ENCODE measurements at places on chromosomes 16 and 17. TPM values are rescaled to one million over a fixed set of nuclear protein-coding genes. Genes with fewer than 3 reads are reported as not detected.
A peak's percentile ranks its signal among the peaks of the same experiment; 100 is the strongest.

The SLC5A10 gene
- 0.16 TPM for polyA plus RNA-seq

The BICDL2 gene
- polyA plus RNA-seq: not detected

The CETP gene
- 5.3 TPM for polyA plus RNA-seq

The GRN gene
- 218 TPM for polyA plus RNA-seq

The INCA1 gene
- polyA plus RNA-seq: 5.0 TPM

The TRPV3 gene
- 1.2 TPM for polyA plus RNA-seq

The IRX5 gene
- polyA plus RNA-seq: 1.6 TPM

The BRICD5 gene
- 6.2 TPM for polyA plus RNA-seq

DNA sequence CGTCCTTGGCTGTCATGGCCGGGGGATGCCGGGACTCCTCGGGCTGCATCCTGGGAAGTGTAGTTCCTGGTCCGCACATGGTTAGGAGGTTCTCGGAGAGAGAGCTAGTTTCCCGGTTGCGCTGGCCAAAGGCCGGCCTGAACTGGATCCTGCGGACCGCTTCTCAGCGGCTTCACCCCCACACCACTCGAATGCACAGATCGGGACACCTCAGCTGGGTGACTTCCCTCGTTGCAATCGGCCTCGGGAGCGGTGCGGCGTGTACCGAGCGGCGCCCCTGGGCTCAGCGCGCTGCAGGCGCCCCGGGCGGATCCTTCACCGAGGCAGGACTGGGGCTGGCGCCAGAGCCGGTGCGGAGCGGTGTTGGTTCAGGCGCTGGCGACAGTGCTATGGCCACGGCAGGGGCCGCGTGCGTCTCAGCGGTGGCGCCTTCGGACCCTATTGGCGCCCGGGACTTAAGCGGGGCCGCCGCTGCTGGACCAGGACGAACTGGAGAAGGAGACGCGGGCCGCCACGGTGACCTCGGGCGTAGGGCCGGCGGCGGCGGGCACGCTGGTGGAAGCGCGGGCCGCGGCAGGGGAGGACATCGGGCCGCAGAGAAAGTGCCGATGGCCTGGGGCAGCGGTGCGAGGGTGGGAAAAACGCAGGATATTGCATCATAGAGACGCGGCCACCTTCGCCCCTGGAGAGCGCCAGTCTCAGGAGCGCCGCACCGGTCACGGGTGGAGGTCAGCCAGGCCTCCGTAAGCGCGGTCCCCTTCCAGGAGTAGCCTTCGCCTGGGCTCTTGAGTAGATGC is 11.4 kb downstream of the ZNF629 start:
- peak; percentile 68 for DNase-seq

GRCh38 chr17:1727876-1728630 is 3.5 kb downstream of the WDR81 start:
- no peak for DNase-seq

- no peak for DNase-seq
Measured at GRCh38 chr17:28395426-28395825, 10.6 kb downstream of the SLC46A1 start.

GRCh38 chr16:19808061-19808641 is 76.5 kb downstream of the GPRC5B start:
- DNase-seq: no peak

- no peak for DNase-seq
Measured at GRCh38 chr16:89561884-89562599, 1.6 kb downstream of the RPL13 start.

DNA sequence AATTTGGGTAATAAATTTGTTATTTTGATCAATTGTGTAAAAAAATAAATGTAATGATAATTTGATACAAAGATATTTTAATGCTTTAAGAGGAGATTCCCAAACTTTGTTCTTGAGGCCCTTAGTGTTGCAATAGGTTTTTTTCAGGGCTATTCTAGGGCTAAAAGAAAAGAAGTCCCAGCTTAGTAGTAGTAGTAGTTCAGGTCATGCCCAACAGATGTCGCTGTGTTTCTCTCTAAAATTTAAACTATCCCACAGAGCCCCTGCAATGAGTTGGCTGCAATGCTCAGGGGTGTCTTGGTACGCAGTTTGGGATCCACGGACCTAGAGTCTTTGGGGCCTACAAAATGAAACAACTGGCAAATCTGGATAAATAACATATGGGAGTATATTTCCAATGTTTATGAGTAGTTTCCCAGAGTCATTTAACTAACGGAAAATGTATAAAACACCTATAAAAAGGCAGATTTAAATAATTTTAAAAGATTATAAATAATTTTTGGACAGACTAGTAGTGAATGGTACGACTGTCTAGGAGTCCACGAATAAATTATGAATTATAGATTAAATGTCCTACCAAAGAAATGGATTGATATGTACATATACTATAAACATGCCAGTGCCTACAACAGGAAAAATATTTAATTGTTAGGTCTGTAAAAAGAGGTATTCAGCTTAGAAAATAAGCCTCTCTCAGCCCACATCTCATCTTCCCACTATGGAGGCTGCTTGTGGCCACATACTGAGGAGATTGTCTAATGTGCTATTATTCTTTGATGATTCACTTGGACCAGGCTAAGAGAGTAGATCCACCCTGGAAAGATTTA is 228.5 kb upstream of the PMFBP1 start:
- DNase-seq: peak; percentile 26

GRCh38 chr17:7632492-7632894 is 2.6 kb downstream of the SHBG start:
- no peak for DNase-seq

- peak; percentile 40 for DNase-seq
Measured at GRCh38 chr16:58127033-58127556, 2.1 kb downstream of the CFAP20 start.

DNA sequence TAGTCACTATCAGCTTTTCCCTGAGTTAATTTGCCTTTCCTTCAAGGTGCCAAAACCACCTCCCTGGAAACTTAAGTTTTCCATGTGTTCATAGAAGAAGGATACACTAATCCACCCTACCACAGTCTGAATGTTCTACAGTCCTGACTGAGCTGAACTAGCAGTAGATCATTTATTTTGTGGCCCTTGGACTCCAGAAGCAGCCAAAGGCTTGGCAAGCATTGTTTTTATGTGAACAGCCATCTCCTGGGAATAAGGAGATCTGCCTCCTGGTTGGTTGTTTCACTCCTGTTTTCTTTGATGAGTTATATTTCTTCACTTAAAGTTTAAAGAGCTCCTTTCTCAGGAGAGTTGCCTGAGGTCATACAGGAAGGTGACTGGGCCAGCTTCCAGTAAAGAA is 634.6 kb upstream of the SOX9 start:
- no peak for DNase-seq

- DNase-seq: no peak
Measured at GRCh38 chr16:26031286-26031685, 339.5 kb downstream of the HS3ST4 start.

DNA sequence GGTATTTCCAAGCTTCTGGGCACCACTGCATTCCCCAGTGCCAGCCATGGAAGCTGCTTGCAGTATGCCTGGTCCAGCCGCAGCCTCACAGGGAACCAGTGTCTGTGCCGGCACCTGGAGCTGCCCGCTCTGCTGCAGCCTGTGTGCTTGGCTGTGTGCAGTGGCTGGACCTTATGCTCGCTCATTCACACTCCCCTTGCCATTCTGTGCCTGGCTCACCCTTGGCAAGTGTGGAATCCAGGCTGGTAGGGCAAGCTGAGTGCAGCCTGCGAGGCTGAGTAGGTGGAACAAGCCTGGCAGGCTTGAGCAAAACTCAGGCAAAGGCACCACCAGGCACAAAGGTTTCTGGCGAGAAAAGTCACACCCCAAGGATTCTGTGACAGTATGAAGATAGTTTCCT is 144.0 kb downstream of the MYO1D start:
- DNase-seq: no peak

DNA sequence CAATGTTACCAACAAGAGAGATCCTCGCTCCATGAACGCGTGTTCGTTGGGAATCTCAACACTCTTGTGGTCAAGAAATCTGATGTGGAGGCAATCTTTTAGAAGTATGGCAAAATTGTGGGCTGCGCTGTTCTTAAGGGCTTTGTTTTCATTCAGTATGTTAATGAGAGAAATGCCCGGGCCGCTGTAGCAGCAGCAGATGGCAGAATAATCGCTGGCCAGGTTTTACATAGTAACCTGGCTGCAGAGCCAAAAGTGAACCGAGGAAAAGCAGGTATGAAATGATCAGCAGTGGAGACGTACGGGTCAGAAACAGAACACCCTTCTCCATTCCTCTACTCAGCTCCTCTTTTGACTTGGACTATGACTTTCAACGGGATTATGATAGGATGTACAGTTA is 13.3 kb downstream of the SOCS1 start:
- no peak for DNase-seq

DNA sequence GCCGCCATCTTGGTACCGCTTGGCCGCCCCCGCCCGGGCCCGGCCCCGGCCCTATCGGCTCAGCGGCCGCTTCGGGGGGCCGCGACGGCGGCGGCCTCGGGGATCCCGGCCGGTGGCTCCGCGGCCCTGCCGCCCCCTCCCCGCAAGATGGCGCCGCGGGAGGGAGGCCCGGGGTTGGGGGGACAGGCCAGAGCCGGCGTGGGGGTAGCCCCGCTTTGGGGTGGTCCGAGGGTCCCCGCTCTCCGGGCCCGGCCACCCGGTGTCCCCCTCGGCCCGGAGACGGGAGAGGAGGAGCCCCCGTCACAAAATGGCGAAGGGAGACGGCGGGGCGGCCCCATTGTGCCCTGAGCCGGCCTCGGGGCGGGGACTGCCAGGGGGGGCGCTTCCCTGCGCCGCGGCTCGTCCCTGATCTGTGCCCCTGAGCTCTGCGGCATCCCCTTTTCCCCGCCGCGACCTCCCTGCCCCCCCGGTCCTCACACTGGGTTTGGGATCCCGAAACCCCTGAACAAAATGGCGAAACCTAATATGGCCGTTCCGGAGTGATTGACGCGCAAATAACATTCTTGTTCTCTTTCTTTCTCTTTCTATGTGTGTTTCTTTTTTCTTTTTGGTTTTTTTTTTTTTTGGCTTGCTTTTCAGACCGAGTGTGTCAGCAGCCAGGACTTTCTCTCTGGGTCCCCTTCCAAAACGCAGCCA is 986 bp downstream of the HAPSTR1 start:
- no peak for DNase-seq

DNA sequence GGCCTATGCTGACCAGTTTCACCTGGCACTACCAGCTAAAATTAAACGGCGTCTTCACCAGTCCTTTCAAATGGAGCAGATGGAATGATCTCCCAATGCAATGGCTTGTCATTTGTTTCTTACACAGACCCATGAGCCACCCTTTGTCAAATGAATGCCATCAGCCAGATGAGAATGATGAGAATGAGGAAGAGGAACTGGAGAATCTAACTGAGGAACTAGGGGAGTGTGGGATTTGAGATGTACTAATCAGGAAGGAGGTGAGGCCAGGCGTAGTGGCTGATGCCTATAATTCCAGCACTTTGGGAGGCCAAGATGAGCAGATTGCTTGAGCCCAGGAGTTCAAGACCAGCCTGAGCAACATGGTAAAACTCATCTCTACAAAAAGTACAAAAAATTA is 116.4 kb downstream of the HS3ST3A1 start:
- DNase-seq: no peak

DNA sequence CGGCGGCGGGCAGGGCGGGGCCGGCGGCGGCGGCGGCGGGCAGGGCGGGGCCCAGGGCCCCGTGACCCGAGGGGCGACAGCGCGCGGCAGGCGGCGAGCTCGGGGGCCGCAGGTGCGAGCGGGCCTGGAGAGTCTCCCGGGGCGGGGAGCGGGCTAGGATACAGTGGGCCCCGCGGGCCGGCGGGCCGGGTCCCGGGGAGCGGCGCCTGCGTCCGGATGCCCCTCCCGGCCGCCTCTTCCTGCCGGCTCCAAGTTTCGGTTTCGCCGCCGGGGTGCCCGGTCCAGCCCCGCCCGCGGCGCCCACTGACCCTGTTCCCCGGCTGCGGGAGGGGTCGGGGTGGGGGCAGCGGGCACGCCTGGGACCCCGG is at the start of gene RNF213:
Gene RNF213 (plus strand): TSS at position 62 of the 368 bp plus-strand sequence. CDS start 2,830 bp downstream, outside the sequence.
- DNase-seq: no peak

DNA sequence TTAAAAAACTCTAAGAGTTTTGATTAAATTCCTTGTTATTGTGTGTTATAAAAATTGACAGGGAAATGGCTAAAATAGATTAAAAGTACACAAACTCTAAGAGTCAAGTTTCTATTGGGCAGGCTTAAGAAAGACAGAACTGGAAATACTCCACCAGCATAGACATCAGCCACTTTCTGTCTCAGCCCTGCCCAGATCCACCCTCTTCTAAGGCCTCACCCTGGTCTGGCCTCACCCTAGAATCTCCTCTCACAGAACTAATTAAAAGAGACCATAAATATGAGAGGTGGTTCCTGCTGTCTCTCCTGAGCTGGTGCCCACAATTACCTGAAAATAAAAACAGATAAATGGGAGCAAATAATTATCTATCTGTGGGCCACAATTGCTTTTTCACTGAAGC is 1951.0 kb downstream of the TP53TG3F start:
- DNase-seq: no peak
